Lung microvascular endothelial cell (primary cell): ENCODE measurements at places on chromosomes 12 and 14.

- DNase-seq: no peak
Measured at GRCh38 chr12:21561158-21561557, 35.1 kb downstream of the SPX start.

DNA sequence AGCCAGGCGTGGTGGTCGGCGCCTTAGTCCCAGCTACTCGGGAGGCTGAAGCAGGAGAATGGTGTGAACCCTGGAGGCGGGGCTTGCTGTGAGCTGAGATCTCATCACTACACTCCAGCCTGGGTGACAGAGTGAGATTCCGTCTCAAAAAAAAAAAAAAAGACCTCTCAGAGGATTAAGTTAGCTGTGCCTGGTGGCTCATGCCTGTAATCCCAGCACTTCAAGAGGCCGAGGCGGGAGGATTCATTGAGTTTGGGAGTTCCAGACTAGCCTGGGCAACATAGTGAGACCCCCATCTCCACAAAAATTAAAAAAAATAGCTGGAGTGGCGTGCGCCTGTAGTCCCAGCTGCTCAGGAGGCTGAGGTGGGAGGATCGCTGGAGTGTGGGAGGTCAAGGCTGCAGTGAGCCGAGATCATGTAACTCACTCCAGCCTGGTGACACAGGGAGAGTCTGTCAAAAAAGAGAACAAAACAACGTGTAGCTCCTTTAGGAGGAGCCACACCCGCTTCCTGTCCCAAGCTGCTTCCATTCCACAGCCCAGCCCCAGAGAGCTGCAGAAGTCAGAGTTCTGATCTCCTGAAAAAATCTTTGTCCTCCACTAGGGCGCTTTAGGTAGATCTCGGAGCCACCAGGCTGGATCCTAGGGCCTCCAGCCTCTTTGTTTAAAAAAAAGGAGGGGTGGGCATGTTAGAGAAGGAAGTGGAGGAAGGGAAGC lies 11.5 kb upstream of the ULK1 start:
- no peak for DNase-seq

- DNase-seq: no peak
Measured at GRCh38 chr14:92471919-92472318, 41.7 kb upstream of the RIN3 start.

GRCh38 chr14:23173031-23173430 lies 10.4 kb downstream of the SLC7A8 start:
- DNase-seq: no peak

GRCh38 chr12:98618952-98619351 lies 25.5 kb downstream of the SLC25A3 start:
- no peak for DNase-seq

- peak; percentile 41 for DNase-seq
Measured at GRCh38 chr14:74852922-74853530, 22.9 kb downstream of the PROX2 start.

- no peak for DNase-seq
Measured at GRCh38 chr14:39853441-39853840, 421.2 kb upstream of the FBXO33 start.

DNA sequence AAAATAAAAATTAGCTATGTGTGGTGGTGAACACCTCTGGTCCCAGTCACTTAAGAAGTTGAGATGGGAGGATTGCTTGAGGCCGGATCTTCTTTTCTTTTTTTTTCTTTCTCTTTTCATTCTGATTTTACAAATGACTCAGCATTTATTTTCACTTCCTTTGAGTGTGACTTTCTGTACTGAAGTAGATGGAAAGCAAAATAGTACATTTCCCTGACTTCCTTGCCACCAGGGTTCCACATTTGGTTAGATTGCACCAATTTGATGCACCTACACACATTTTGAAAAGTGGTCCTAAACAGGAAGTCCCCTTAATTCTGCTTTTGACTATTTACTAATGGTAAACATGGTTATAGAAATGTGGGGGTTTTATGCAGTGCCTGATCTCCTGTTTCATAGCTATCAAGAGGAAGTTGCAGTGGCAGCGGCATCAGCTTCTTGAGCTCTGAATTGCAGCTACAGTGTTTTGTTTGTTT lies 13.0 kb upstream of the LEMD3 start:
- DNase-seq: no peak

- no peak for DNase-seq
Measured at GRCh38 chr14:36518031-36518585, 1.9 kb downstream of the NKX2-1 start.

- no peak for DNase-seq
Measured at GRCh38 chr12:7327918-7328317, 24.0 kb downstream of the ACSM4 start.

DNA sequence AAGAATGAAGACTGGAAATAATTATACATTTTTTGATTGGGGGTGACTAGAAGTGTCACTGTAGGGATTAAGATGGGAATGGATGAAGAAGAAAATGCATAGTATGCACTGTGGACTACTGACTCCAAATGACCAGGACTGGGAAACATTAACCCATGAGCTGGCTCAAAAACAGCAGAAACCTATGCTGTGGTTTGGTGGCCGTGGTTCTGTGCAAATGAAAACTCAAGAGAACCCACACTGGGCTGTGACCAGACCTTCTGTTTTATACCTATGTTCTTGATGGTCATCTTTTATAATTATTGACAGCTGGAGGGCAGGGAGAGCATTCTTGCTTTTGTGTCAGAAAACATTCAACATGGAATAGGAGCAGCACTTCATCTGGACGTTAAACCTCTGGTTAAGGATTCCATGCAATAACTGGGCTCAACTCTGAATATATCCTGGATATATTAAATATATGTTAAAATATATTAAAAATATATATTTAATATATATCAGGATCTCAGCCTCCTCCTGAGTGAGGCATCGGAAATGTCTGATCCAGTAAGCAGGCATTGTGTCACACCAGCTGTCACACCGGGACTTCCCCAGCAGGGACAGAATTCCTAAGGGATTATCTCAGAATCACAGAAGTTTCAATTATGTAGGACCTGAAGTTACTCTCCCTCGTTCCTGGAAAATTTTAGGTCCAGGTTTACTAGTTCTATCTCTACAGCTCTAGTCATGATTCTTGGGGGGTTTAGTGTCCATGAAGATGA lies 48.5 kb downstream of the BBS10 start:
- DNase-seq: peak; percentile 6

DNA sequence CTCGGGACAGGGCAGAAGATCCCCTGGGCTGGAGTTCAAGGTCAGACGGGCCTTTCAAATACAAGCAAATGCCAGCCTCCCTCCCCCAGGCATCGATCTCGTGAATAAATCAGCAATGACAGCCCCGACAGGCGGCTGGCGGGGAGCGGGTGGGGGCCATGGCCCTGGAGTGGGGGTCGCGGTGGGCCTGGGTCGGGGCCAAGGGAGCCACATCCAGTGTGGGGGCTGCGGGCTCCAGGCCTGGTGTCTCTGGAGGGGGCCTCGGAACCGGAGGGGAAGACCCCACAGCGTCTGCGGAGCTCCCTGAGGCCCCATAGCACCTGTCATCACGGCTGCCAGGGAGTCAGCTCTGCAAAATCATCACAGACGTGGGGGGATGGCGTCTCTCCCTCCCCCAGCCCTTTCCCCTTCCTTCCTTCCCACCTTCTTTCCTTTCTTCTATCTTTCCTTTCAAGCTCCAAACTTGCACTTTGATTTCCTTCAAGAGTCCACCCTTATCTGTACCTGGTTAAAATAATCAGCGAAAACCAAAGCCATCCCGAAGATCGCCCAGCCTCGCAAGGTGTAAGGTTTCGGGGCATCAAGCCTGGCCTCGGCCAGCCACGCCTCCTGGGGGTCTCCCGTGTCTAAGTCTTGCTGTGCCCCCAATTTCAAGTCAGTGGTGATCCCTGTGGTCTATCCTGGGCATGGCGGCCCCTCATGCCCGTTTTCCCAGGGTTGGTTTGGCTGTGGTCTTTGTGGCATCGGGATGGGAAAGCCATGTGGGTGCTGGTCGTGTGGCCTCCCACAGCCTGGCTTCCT lies 92.1 kb downstream of the NOC4L start:
- no peak for DNase-seq

- peak; percentile 4 for DNase-seq
Measured at GRCh38 chr14:71454513-71455332, 477.5 kb upstream of the RGS6 start.

DNA sequence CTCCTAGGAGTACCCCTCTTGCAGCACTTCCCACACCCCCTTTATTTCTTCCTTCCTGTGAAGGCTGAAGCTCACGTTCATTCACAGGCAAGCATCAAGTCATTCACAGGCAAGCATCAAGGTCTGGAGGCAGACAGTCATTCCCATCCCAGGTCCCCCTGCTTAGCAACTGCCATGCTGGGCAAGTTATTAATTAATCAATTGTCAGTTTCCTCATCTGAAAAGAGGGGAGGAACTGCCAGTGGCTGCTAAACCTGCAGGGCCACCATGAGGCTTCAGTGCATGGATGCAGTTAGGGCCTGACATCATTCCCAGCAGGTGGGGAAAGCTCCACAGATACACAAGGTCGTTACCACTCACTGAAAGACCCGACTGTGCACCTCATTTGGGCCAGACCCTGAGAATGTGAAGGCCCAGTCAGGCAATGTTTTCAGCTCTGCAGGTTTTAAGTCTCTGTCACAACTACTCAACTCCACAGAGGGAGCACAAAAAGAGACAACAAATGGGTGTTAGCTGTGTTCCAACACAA lies 85.0 kb upstream of the GPR68 start:
- DNase-seq: no peak

- DNase-seq: peak; percentile 5
Measured at GRCh38 chr12:76080017-76080728, 4.3 kb downstream of the NAP1L1 start.

GRCh38 chr14:94123296-94123695 lies 6.1 kb downstream of the IFI27L2 start:
- DNase-seq: no peak

GRCh38 chr12:127550271-127550670 lies 716.7 kb upstream of the TMEM132C start:
- DNase-seq: no peak

DNA sequence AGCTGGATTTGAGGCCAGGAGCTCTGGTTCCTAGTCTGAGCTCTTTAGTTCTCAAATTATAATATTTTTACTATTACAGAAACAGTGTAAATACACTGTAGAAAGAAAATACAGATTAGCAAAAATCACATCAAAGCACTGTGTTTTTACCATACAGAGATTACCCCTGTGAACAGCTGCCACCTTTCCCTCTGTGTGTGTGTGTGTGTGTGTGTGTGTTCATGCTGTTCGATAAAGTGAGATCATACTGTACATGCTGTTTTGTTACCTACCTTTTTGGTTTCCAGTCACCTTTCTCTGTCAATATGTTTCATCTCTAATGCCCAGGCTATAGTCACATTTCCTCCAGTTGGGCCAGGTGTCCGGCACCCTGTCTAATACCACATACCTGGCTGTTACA lies 26.9 kb downstream of the MVK start:
- no peak for DNase-seq

GRCh38 chr12:40137252-40137651 lies 31.4 kb upstream of the SLC2A13 start:
- DNase-seq: peak; percentile 50

DNA sequence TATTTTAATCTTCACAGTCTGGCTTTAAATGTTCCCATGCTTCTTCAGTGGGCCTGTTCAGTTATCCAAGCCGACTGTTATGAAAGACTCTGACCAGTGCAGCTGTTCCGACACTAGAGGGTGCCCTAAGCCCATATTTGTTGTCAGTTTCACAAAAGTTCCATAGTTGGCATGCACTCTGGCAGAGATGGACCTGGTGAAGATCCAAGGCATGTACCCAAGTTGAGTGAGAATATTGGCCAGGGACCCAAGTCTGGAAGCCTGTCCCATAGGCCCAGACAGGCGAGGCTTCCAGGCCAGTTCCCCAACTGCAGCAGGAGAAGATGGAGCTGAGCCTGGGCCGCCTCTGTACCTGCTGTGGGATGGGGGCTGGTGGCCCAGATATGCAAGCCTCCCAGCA lies 27.4 kb upstream of the GUCY2C start:
- peak; percentile 75 for DNase-seq

GRCh38 chr14:35365130-35366055 lies 39.2 kb downstream of the NFKBIA start:
- peak; percentile 75 for DNase-seq

GRCh38 chr12:93243382-93243688 lies 134.4 kb upstream of the NUDT4 start:
- DNase-seq: no peak
